ENCODE measurements at places on chromosomes 5 and 9.

DNA sequence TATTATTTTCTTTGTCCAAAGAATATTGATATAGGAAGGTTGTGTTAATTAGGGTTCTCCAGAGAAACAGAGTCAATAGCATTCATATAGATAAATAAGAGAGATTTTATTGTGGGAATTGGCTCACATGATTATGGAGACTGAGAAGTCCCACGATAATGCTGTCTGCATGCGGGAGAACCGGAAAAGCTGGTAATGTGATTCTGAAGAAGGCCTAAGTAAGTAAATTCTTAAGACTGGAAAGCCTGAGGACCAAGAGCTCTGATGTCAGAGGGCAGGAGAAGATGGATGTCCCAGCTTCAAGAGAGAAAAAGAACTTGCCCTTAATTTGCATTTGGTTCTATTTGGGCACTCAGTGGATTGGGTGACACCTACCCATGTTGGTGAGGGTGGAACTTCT lies 307.4 kb upstream of the C9orf72 start:
- no peak for DNase-seq

DNA sequence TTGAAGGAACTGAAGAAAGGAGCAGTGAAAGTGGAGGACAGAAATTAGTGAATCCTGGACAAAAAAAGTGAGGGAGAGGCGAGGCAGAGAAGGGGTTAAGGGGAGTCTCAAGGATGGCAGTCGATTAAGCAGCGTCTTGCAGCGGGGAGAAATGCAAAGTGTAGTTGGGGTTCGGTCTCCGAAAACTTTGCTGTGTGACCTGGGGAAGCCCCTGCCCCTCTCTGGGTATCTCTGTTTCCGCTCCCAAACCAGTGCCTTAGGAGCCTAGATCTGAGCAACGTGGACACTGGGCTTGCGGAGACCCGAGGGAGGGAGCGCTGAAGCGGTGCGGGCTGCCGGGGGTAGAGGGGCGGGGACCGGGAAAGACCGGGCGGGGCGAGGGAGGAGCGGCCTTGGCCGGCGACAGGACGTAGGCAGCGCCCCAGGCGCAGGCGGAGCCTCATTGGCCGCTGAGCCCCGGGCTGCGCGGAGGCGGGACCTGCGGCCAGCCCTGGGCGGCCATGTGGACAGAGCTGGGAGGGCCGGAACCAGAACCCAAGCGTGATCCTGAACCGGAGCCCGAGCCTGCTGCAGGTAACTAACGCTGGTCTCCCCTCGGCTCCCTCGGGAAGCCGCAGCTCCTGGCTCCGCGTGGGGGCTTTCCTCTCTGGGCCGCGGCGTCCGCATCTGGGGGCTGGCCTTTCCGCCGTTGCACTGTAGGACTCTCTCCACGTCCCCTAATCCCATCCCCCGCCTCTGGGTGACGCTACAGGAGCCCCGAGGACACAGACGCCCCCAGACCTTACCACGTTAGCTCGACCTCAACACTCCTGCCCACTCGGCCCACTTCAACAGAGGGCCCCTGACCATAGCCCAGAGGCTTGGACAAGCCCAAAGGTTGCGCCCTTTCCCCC lies at the start of gene ALDH1B1:
ALDH1B1 (plus strand) TSS at position 468 of the 893 bp plus-strand sequence. CDS start 3,047 bp downstream, outside the sequence.
- peak; percentile 57 for DNase-seq

DNA sequence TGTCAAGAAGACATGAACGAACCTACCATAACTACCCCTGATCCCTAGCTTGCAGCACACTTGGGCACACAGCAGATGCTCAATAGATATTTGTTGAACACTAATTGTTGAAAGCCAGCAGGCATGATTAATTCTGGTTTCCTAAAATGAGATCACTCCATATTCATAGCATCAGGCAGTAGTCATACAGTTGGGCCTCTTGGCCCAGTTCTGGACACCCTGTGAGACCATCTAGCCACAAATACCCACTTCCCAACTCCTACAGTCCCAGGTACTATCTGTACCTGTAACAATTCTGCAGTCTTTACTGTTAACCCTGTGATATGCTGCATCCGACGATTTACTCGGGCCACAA lies 24.2 kb downstream of the P4HA2 start:
- no peak for DNase-seq

- no peak for DNase-seq
Observed at GRCh38 chr9:100774962-100775361, 197.1 kb downstream of the CAVIN4 start.

DNA sequence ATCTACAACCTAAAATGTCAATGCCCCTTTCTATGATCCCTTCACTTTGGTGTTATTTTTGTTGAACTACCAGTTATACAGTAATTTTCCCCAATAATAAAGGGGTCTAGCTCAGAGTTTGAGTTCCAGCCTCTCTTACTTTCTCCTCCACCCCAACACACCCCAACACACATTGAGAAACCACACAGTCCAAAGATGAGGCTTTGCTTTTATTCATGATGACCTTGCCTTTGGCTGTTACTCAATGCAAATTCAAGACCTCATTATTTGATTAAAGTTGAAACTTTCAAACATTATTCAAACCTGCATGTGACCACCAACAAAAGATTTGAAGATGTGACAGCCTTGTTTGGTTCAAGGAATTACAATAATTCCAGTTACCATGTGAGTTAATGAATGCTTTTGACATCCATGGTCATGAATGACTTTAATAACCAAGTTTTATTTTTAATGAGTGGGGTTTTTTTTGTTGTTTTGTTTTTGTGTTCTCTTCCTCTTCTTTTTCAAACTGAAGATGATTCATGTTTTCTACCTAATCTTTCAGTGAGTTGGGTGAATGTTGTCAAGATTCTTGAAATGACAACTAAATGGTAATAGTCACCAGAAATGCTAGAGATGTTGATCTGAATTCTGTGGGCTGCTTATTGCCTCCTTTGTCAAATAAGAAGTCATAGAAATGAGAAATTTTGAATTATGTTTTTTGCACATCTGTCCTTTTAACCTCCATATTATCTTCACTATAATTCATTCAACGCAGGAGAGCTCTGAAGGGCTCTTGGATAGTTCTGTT lies 106.0 kb downstream of the HACD4 start:
- DNase-seq = no peak

DNA sequence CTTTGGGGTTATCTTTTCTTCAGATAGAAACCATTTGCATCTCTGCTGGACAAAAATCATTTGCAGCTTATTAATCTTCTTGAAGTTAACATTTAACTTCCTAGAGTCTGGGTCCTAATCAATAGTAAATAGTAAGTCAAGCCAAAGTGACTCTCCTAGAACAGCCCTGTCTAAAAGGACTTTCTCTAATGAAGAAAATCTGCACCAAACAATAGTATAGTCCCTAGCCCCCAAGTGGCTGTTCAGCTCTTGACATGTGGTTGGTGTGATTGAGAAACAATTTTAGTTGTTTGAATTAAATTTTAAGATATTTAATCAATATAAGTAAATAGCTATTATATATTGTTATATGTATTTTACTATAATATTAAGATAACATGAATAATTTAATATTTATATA lies 64.6 kb upstream of the SHB start:
- no peak for DNase-seq

DNA sequence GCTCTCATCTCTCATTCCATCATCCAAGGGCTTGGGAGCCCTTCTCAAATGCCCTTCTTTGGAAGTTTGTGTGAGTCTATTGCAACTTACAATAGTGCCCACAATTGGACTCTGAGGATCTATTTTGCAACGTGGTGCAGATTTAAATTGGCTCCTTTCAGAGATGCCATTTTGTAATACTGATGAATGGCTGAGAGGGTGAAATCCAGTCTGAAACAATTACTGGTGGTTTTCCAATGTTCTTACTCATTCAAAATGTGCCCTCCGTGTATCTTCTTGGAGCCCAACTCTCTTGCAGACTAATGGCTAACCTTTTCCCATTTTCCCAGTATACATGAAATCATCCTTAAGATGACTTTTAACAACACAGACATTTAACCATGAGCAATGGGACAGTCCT lies 6.1 kb downstream of the ZNF462 start:
- DNase-seq = no peak

DNA sequence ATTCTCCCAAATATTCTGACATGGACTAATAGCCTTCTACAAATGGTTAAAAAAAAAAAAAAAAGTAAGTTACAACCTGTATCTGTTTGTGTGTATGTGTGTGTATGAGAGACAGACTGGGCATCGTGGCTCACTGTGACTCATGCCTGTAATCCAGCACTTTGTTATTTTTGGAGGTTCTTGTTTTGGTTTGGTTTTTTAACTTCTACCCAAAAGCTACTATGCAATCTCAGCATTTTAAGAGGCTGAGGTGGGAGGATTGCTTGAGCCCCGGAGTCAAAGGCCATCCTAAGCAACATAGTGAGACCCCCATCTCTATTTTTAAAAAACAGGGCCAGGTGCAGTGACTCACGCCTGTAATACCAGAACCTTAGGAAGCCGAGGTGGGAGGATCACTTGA lies 17.6 kb upstream of the HAVCR1 start:
- DNase-seq = no peak

All from stimulated activated CD8-positive, alpha-beta memory T cell treated with anti-CD3 and anti-CD28 coated beads, Interleukin-4, amount 100 ng/mL, for 4 hours (primary cell).